Choroid plexus epithelial cell (primary cell): ENCODE measurements at places on chromosomes 11 and 22.

DNA sequence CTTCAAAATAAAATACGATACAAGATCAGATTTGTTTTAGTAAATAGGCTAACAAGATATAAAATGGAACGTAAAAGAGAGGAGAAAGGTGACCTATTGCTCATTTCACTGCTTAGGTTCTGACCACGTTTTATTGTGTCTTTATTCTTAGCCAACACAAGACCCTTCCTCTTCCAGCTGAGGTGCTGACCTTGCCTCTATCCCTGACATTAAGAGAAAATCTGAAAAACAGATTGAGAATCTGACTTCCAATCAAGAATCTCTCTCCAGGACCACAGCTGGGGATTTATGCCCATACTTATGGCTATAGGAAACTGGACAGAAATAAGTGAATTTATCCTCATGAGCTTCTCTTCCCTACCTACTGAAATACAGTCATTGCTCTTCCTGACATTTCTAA is at the start of gene OR10A5:
OR10A5 (plus strand) TSS at position 301 of the 400 bp plus-strand sequence; CDS start at position 301, 0 bp downstream.
- DNase-seq = no peak

GRCh38 chr11:113644605-113645004 is 61.5 kb downstream of the TMPRSS5 start:
- DNase-seq = no peak

DNA sequence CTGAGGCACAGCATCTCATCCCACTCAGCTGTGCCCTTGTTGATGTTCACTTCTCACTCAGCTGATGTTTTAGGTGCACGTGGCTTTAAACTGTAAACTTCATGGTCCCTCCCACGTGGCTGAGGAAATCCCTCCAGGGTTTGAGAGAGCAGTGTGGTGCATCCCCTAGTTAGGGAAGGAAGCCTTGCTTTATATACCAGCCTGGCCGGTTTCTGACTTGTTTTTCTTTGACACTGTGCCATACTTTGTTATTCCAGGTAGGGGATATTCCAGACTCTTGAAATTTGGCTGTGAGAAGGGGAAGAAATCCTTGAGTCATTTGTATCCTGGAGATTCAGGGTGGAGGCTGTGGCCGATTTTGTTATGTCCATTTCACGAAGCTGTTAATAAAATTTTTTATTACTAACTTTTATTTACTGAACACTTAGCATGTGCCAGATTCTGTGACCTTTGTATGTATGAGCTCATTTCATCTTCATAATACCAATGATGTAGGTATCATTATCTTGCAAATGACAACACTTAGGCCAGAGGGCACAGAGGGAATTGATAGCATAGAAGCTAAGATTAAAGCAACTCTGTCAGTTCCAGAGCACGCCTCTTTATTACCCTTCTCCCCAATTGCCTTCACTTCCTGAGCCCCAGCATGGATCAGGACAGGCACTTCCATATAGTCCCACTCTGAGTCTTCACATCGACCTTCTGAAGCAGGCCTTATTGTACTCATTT is 116.6 kb downstream of the NAV2 start:
- DNase-seq = no peak

- no peak for DNase-seq
Measured at GRCh38 chr11:69272831-69273485, 21.0 kb upstream of the MYEOV start.
